ENCODE measurements at places on chromosomes 7 and 10.
A peak's percentile ranks its signal among the peaks of the same experiment; 100 is the strongest.

DNA sequence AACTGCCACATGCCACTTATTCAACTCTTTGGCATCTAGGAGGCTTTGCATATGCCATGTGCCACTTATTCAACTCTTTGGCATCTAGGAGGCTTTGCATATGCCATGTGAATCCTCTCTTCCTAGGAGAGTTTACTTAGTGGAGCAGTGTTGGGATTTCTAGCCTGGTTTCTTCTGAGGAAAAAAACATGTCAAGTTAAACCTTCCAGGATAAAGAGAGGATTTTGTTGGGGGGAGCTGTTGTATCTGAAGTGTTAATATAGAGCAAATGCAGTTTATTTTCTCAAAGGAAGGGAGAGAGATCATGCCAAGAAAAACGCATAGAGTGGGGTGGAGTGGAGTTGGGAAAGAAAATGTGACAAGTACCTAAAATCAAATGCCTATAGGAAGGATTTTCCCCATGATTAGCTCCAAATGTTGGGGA, 91.5 kb downstream of the MCU start:
- no peak for DNase-seq

DNA sequence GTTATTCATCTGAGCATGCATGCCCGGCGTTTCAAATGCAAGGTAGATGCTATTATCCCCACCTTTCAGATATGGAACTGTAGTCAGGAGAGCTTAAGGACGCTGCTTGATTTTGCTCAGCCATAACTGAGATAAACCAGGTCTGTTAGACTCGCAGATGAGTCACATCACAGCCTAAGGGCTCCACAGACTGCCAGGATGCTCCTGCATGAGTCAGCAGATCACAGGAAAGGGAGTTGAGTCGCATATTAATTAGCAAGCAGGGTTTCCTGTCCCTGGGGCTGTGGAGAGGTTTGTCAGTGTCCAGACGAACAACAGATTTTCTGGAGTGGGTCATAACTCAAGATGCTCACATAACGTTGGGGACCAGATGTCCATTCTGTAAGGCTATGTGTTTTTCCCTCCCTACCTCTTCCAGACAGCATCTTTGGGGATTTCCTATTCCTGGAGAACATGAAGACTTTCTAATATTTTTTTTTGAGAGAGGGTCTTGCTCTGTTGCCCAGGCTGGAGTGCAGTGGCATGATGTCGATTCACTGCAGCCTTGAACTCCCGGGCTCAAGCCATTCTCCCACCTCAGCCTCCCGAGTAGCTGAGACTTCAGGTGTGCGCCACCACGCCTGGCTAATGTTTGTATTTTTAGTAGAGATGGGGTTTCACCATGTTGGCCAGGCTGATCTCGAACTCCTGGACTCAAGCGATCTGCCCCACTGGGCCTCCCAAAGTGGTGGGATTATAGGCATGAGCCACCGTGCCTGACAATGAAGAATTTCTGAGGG, 36.7 kb downstream of the PFKFB3 start:
- peak; percentile 8 for DNase-seq

DNA sequence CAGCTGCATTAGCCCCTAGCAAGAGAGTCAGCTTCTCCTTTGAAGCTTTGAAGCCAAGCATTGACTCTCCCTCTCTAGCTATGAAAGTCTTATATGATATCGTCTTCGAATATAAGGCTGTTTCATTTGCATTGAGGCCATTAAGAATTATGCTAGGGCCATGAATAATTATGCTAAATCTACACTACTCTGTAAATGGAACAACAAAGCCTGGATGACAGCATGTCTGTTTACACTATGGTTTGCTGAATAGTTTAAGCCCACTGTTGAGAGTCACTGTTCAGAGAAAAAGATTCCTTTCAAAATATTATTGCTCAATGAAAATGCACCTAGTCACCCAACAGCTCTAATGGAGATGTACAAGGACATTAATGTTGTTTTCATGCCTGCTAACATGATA, 52.8 kb downstream of the ZNF438 start:
- DNase-seq = no peak

- DNase-seq = no peak
These were observed 76.0 kb upstream of the CAV2 start for GRCh38 chr7:116423499-116423898.

GRCh38 chr10:27998178-27998953, 513 bp downstream of the ODAD2 start:
- DNase-seq = no peak

DNA sequence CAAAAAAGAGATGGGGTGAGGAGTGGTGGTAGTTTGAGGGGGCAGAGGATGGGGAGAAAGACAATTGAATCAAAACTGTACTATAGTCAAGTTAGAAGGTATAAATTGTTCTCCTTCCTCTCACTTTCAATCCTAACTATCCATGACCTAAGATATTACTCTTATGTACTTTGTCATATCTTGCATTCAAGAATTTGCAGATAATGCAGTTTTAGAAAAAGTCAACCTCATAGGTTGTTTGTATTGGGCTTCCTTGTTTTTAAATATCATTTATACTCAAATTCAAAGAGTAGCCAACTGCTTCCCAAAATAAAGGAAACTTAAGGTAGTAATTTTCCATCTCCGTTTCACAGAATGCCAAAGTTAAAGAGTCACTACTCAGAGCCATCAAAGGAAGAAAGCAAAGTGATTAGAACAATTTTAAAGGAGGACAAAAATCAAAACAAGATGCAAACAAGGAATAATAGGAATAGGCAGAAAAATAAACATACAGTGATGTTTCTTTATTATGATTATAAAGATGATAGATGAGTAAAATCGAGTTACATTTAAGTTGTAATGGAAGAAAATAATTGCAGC, 32.7 kb downstream of the MET start:
- no peak for DNase-seq

DNA sequence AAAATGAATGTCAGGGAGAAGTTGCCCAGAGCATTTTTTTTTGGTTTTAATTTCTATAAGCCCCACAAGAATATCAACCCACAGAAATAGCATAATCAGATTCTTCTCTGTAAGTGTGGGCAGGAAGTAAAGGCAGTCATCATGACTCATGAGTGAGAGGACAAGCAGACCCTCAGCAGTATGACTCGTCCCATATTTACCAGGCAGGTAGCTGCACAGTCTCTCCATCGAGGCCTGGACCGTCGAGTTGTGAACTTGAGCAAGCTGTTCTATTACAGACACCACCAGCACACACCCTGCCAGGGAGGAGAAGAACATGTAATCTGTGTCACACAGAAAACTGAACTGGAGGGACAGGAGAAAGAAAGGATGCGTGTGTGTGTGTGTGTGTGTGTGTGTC, 37.8 kb downstream of the AOAH start:
- peak; percentile 64 for DNase-seq
